Hematopoietic multipotent progenitor cell treated with erythropoietin and hydrocortisone succinate and interleukin-3 and kit ligand, for 4 days (in vitro differentiated cells): ENCODE measurements at places on chromosomes 5 and 9.

DNA sequence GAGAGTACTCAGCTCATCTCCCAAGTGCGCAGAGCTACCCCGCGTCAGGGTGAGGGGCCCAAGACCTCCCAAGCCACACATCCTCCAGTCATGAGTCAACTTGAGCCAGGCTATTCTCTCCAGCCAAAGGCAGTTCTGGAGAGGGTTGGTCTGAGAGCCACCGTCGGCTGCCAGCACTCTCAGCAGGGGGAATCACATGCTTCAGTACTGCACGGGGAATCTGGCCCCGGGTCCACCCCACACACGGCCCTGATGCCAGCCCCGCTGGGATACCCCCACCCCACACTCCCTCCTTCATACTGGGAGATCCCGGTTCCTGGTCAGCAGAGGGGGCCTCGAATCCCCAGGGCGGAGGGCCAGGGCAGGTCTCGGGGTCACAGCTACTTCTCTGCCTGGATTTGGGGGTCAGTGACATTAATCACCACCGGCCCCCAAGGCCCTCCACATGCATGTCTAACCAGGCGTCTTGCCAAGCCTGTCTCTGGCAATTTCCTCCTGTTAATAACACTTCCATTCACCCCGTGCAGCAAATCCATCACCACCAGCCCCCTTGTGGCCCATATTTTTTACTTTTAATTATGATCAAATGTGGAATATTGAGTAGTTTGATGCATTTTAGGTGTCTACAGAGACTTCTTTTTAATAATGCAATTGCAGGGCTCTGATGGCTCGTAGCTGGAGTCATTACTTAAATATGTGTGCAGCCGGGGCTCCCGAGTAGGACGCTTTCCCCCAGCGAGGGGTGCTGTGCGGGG lies 102.9 kb upstream of the PPP1R26 start:
- DNase-seq, result no peak

DNA sequence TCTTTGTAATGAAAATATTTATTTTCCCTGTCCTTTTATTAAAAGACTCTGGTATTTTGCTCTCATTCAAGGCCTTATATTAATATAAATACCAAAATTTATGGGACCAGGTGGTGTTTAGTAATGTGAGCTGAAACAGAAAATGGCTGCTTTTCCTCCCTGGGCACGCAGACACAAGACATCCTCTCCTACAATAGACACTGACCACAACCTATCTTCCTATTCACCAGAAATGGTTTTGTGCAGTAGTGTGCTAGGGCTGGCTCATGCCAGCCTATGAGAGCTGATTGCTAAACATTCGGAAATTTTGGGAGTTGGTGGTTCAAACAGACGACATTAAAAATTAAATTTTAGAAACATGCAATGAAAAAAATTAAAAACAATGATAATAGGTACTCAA lies 338.2 kb downstream of the BNC2 start:
- no peak for DNase-seq

- DNase-seq, result no peak
Observed at GRCh38 chr5:123868881-123869280, 356.9 kb downstream of the CSNK1G3 start.

- DNase-seq, result no peak
Observed at GRCh38 chr5:78803941-78804340, 155.4 kb upstream of the LHFPL2 start.

DNA sequence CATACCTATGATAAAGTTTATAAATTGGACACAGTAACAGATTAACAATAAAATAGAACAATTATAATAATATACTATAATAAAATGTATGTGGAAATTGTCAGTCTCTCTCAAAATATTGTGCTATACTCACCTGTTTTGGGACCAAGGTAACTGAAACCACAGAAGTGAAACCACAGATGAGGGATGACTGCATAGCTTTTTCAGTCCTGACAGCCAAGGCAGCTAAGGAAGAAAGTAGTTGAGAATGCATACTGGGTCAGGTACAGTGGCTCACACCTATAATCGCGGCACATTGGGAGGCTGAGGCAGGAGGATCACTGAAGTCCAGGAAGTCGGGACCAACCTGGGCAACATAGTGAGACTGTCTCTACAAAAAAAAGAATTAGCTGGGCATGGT lies 8.9 kb downstream of the SRP19 start:
- no peak for DNase-seq

GRCh38 chr5:36948650-36949049 lies 72.1 kb downstream of the NIPBL start:
- no peak for DNase-seq

- DNase-seq, result no peak
Observed at GRCh38 chr5:95727764-95728191, 3.4 kb upstream of the RHOBTB3 start.

- DNase-seq, result peak; percentile 52
Observed at GRCh38 chr9:32942755-32943460, 58.5 kb downstream of the APTX start.

DNA sequence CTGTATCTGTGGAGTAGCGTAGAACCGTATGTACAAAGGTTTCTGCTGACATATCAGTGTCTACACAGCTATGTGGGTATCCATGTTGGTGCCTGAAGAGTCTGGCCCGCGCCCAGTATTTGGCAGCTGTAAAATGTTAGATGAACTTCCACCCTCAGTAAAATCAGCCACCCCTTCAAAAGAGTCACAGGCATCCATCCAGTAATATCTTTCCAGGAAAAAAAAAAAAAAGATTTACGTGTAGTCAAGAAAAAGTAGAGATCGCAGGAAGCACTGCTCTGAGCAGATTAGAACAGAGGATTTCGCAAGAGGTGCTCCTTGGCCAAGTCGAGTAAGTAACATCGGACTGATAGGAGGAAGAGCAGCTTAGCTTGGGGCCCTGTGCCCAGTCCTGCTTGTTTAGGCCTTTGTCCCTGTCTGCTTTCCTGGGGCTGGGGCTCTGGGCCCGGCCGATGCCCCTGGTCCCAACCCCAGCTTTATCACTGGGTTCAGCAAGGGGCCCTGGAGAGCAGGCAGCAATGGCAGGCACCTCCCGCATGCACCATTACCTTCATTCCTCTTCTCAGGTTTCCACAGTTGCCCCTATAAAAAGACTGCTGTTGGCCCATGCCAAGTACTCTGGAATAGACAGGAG lies 21.2 kb downstream of the DAPK1 start:
- DNase-seq, result peak; percentile 98

DNA sequence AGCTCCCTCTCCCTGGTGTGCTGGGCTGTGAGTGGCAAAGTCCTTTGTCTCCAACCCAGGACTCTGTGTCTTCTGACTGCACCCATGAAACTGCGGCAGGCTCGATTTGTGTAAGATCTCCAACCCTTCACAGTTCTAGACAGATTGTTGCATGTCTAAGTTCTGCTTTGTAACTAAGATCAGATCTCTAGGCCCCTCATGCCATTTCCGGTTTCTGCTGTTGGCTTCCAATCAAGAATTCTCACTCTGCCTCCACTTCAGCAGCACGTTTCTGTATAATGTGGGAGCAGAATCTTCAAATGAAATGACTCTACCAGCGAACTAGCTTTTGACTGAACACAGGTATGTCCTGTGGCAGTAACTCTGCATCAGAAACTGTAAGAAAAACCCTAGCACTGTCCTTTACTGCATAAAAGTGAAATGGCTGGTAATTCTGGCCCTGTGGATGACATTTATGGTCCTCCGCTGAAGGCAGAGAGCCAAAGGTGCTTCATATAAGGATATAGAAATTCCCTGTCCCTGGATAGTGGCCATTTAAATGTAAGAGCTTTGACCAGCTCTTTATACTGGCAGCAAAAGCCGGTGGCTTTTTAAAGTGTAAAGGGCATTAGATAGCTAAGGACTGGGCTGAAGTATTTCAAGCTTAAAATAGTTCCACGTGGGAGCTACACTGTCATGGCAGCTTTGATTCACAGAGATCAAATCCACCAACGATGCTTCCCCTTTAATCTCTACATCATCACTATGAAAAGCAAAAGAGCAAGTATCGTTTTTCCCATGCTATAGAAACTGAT lies 319.0 kb upstream of the CDH6 start:
- DNase-seq, result peak; percentile 65

DNA sequence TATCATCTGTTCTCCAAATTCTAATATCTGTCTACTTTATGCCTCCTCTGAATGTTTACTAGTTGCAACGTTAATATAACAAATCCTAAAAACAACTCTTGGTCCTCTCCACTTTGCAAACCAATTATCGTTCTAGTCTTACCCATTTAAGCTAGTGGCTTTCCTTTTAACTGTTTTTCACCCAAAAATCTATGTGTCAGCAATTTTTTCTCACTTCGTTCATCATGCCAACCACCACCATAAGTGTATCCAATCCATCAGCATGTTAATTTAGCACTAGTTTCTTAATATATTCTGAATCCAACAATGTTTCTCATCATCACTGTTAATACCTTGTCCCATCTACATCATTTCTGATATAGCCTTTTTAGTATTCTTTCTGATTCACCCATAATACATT lies 90.0 kb upstream of the RORB start:
- no peak for DNase-seq

DNA sequence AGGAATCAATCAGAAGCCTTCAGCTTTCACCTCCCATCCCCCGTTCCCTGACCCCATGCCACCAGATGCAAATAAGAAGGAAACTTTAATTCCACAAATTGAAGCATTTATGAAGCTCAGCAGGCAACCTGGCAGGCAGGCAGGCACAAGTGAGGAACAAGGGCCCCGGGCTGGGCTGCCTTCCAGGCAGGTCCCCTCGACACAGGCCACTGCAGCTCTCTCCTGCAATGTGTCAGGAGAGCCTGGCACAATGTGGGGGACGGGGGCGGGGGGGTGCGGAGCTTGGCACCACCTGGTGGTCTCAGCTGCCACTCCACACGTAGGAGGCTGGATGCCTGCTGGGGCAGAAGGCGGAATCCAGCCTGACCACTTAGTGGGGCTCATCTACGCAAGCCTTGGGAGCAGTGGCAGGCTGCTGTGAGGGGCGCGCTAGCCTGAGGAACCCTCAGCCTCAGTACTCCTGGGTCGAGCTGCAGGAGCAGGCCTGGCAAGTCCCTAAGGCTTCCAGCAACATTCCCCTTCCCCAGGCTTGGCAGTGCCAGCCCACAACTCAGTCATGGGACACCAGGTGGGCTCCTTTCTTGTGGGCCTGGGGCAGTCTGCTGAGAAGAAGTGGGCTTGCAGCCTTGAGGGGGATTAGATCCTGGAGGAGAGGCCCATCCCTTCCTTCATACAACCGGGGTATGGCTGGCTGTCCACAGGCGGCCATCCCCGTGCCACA lies 50.2 kb upstream of the KCNMB1 start:
- DNase-seq, result no peak

DNA sequence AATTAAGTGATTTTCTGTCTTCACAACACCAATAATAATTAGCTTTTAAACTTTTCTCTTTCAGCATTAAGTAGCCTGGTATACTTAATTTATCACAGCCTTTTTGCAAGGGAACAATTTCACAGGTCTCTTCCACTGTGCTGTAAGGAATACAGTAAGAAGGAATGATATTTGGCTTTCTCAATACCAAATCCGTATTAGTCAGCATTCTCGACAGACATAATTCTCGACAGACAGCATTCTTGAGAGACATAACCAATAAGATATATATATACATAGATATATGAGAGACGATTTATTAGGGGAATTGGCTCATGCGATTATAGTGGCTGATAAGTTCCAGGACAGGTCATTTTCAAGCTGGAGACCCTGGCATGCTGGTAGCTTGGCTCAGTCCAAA lies 18.0 kb downstream of the PRKAA1 start:
- DNase-seq, result no peak

DNA sequence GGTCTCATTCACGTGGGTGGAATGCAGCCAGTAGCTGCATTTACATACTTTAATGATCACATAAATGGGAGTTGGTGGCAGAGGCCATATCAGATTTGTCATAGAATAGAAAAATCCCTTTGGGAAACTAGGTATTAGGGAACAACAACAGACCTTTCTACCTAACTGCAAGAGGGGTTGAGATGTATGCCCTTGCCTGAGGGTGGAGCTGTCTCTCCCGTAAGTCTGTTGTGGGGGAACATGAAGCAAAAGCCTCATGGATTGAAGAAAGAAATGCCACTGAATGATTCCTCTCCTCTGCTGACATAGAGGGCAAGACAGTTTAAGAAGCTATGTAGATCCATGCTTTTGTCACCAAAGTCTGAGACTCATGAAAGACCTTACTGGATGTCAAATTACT lies 461.3 kb downstream of the SPOCK1 start:
- no peak for DNase-seq

DNA sequence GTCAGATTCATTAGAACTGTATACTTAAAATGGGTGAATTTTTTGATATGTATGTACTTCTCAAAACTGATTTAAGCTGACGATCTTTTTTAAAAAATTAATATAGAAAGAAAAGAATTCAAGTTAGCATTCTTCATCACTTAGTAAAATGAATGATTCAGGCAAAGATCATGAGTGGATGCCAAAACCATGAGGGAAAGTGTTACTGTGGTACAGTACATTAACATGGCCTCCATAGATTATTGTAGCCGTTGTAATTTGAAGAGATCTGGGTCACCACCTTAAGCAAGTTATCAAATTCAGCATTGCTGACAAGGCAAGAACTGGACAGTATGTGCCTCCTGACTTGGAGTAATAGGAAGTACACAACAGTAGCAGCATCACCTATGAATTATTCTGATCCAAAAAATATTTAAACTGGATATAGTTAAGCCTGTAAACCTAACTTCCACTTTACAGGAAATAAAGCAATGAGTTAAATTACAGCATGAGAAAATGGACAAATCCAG lies 29.7 kb downstream of the C9orf85 start:
- no peak for DNase-seq

DNA sequence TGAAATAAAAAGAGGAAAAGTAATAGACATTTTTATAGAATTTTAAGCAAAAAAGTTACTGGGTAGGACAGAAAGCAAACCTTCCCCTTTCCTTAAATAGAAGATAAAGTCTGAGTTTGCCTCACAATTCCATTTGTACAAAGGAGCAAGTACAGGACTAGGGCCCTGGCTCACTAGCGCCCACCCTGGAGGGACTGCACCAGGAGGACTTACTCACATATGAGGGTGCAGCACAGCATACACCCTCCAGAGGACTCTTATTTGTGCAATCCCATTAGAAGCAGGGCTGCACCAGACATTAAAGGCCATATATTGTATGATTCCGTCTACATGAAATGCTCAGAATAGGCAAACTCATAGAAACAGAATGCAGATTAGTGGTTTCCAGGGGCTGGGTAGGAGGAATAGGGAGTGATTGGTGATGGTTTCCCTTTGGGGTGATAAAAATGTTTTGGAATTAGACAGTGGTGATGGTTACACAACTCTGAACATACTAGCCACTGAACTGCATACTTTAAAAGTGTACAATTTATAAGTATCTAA lies 4.5 kb downstream of the REEP5 start:
- DNase-seq, result peak; percentile 60

DNA sequence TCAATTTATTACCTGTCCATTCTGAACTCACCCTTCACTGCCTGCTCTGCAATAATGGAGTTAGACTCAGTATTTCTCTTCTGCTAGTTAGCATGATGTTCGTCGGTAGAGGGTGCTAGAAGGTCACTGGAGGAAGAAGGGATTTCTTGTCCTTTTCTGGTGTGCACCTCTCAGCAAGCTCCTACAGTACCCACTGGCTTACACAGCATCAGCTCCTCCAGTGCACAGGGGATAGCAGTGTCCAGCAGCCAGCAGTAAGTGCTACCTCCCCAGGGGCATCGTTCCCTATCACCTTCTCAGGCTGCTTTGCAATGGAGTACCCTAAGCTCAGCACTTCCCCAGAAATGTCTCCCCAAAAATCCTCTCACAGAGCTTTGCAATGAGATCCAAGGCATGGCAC lies 45.9 kb upstream of the APC start:
- DNase-seq, result peak; percentile 85
